ENCODE measurements at places on chromosomes 1 and 21. TPM values are rescaled to one million over a fixed set of nuclear protein-coding genes. Genes with fewer than 3 reads are reported as not detected.

Gene AKR7A2
- 34.4 TPM for total RNA-seq

Gene MATN1
- 0.05 TPM for total RNA-seq

Gene FCRL5
- not detected for total RNA-seq

Gene KCNH1
- 2.4 TPM for total RNA-seq

Gene DISP1
- total RNA-seq = 1.7 TPM

Gene HTR6
- 0.22 TPM for total RNA-seq

Gene RAP1GAP
- 12.0 TPM for total RNA-seq

Gene CATSPERE
- not detected for total RNA-seq

Data from A549 treated with RU486 at 1 μM for 4 hours (cell line).